GM23248 (cell line): ENCODE measurements at places on chromosomes 6 and 20. TPM values are rescaled to one million over a fixed set of nuclear protein-coding genes. Genes with fewer than 3 reads are reported as not detected.

The MCHR2 gene
- total RNA-seq, result not detected in 2 replicates

The ABT1 gene
- total RNA-seq, result 10.9 and 12.9 TPM in 2 replicates

The FAM83B gene
- total RNA-seq, result not detected in 2 replicates

The COL19A1 gene
- total RNA-seq, result not detected in 2 replicates

The TINAG gene
- total RNA-seq, result not detected in 2 replicates

The CCM2L gene
- not detected in 2 replicates for total RNA-seq

The TNFRSF6B gene
- total RNA-seq, result 36.9 and 39.9 TPM in 2 replicates

The CD93 gene
- total RNA-seq, result not detected in 2 replicates

The TUBB2B gene
- 8.5 and 10.4 TPM in 2 replicates for total RNA-seq

The LAMA2 gene
- total RNA-seq, result 31.1 and 33.6 TPM in 2 replicates

The PLEKHG1 gene
- total RNA-seq, result 0.11 and 3.7 TPM in 2 replicates

The RBPJL gene
- total RNA-seq, result not detected in 2 replicates

The LAMP5 gene
- 0.11 TPM in 1 of 2 replicates, not detected in the other for total RNA-seq

The GPX5 gene
- not detected in 2 replicates for total RNA-seq

The C20orf141 gene
- total RNA-seq, result not detected in 2 replicates
